ENCODE measurements at places on chromosomes 13 and 19.
A peak's percentile ranks its signal among the peaks of the same experiment; 100 is the strongest.

DNA sequence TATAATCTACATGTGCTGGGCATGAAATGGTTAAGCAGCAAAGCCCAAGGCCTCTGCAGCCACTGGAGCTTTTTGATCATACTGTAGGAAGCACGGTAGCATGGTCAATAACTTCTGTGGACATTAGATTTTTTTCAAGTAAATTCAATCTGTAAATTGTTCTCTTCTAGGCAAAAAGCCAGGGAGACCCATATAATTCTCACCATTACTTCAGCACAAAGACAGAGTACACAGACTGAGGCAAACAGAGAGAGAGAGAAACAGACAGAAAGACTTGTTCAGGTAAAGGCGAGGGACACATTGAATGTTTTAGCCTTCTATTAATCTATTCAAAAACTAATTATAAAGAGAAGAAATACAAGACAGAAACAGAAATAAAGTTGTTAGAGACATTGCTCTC lies 349.4 kb downstream of the RFC3 start:
- DNase-seq: no peak

DNA sequence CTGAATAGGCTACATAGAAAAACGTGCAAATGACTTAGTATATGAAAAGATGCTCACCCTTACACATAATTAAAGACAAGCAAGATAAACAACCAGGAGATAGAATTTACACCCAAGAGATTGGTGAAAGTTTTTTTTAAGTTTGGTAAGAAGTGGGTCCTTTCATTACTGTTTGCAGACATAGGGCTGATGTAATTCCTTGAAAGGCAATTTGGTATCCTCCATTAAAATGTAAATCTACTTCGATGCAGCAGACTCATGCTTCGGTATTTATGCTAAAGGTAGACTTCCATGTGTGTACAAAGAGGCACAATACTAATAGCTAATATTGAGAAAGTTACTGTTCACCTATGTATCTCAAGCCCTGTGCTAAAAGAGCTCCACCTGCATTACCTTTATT lies 33.5 kb downstream of the CNMD start:
- DNase-seq: peak; percentile 41

- no peak for DNase-seq
Observed at GRCh38 chr13:105925496-105925895, 610.0 kb downstream of the EFNB2 start.

- no peak for DNase-seq
Observed at GRCh38 chr13:98916403-98916802, 61.5 kb downstream of the DOCK9 start.

DNA sequence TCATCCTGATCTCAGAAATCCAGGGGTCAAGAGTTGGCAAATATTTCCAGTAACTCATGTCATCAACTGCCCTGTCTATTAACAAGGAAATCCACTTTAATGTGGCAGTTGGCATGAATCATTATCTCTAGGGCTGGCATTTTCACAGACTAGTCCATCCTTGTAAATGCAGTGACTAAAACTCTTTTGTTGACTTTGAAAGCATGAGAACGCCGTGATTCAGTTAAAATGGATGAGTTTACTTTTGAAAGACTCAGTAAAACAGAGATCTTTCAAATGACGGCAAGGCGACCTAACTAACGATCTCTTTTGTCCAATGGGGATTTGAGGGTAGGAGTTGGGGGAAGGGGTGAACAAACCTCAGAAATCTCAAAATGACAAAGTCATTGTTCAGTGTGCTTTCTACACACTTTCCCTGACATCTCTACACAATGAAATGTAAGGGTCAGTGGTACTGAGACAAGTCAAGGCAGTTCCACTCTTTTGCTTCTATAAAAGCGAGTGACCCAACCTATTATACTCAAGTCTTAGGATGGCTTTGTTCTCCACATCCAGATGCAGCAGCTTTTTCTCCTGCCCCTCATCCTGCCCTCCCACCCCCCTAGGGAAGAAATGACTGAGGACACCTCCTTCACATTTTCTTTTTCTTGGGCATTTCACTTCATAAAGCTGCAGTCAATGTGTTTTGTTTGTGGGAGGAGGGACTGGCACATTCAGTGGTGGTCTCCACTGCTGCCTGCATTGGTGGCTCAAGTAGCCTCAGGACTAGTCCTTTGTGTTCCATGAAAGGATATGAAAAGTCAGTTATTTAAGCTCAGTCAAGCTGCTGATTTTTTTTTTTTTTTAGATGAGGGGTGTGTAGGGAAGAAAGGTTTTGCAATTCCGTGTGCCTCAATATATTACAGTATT lies 200.5 kb downstream of the ABCC4 start:
- no peak for DNase-seq

DNA sequence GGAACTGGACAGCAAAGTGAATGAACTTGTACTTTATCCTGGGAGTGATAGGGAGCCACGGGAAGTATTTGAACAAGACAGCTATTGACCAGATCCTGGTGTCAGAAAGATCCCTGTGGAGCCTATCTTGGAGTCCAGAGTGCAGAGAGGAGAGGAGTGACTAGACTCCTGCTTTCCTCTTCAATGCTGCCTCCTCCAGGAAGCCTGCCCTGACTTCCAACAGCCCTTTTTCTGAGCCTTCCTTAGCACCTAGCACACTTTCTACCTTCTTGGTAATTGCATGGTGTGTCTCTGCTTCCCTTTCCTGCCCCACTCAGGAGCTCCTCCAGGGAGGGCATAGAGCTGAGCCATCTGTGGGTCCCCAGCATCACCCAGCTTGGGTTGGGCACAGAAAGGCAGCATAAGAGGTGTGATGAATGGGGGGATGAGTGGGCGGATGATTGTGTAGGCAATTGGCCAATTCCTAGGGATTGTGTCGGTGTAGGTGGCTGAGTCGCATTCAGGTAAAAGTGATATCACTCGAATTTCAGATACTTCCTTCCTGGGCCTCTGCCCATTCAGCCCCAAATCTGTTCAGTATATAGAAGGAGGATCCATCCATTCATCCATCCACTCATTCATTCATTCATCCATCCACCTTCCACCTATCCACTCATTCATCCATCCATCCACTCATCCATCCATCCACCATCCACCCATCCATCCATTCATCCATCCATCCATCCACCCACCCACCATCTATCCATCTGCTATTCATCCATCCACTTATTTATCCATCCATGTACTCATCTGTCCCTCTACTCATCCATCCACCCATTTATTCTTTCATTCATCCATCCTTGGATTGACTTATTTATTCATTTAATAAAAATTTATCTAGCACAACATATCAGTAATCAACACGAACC lies 26.9 kb downstream of the CYP4F22 start:
- DNase-seq: no peak

DNA sequence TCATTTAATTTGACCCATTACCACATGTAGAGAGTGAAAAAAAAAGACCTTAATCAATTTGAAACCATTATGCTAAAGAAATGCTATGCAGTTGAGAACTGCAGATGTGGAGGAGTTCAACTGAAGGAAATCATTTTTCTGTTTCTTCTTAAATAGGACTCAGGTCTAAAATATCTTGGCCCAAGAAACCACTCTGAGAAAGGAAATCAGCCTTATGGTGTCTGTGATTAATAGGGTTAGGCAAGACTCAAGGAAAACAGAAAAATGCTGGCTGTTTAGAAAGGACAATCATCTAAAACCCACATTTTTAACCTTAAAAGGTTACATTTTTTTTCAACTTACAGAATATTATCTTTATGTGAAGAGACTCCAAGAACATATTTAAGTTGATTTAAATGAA lies 1.9 kb upstream of the SLITRK1 start:
- no peak for DNase-seq

DNA sequence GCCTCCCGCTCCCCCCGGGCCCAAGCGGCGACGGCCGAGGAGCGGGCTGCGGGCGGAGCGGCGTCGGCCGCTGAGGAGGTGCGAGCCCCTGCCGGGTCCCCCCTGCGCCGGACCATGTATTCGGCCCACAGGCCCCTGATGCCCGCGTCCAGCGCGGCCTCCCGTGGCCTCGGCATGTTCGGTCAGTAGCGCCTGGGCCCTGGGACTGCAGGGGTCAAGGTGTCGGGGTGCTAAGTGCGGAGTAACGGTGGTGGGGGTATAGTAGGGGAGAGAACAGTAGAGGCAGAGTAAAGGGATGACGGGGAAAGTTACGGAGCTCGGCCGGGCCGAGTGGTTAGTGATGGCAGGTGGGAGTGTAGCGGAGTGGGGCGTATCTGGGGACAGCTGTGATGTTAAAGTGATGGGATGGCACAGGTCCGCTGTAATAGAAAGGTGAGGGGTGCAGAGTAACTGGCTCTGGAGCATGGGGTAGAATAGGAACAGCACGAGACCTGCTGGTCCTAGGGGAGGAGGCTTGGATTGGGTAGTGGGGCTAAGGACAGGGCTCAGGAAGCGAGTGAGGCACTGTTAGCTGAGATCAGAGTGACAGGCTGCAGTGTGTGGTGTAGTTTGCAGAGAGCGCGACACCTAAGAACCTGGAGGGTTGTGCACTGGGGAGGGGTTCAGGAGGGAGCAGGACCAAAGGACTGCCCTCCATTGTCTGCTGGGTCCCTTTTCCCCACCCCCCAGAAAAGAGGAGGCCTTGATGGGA lies 15.7 kb downstream of the CIC start:
- no peak for DNase-seq

GRCh38 chr19:3433313-3433712 lies 47.0 kb downstream of the SMIM24 start:
- DNase-seq: no peak

DNA sequence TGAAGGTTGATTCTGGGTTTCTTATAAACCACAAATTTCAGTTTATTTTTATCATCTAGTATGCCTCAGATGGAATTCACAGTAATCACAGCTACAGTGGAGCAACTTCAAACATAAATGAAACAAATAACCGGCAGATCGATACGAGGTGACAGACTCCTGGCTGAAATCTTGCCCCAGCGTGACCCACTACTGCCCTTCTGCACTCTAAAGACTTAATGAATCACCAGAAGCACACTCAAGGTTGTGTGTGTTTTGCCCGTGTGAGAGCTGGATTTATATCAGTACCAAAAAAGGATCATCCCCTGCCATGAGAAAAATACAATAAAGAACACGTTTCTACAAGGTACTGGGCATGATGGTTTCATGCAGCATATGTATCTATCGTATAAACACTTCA lies 161.7 kb downstream of the KLF12 start:
- no peak for DNase-seq

GRCh38 chr13:99385161-99385560 lies 78.0 kb upstream of the GPR183 start:
- DNase-seq: no peak

- DNase-seq: no peak
Observed at GRCh38 chr19:38538386-38538785, 79.4 kb downstream of the MAP4K1 start.

DNA sequence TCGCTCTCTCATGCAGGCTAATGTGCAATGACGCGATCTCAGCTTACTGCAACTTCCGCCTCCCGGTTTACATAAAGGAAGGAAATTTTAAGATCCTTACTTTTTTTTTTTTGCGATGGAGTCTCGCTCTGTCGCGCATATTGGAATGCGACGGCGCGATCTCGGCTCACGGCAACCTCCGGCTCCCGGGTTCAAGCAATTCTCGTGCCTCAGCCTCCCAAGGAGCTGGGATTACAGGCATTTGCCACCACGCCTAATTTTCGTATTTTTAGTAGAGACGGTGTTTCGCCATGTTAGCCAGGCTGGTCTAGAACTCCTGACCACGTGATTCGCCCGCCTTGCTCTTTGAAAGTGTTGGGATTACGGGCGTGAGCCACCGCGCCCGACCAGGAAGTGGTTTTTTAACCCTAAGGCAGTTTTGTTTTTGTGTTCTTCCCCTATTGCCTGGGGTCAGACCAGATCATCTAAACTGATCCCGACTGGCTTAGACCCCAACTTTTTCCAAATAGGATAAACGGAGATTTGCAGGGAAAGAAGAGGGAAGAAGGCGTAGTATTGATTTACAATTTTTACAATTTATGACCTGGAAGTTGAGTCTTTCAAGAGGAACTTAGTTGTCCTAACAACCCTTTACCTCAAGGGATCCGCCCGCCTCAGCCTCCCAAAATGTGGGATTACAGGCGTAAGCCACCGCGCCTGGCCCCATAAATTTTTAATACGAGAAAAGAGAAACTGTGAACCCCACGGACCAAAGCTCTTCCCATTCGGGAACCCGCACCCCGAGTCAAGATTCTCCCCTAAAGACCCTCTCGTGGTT lies 142.0 kb downstream of the ZNF737 start:
- DNase-seq: no peak

DNA sequence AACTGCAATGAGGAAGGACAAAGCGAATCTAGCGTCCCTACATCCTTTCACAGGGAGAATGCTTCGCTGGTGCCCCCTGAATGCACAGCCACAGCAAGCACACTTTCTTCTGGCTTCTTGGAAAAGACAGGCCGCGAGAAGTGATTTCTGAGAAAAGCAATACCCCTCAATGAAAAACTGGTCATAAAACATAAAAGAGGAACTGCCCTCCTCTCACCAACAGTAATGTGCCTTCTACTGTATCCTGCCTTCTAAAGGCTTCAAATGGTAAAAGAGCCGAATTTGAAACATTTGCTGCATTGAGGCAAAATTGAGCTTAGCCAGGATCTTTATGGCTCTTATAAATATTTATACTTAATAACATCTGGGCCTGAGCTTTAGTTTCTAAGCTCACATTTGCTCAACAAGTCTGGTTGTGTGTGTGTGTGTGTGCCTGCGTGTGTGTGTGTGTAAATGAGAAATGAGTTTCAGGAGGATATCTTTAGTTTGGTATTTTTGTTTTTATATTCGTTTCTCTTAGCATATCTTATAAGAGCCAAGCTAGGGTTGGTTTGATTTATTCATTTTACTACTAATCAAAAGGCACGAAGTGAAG lies 246.1 kb upstream of the MAB21L1 start:
- no peak for DNase-seq

DNA sequence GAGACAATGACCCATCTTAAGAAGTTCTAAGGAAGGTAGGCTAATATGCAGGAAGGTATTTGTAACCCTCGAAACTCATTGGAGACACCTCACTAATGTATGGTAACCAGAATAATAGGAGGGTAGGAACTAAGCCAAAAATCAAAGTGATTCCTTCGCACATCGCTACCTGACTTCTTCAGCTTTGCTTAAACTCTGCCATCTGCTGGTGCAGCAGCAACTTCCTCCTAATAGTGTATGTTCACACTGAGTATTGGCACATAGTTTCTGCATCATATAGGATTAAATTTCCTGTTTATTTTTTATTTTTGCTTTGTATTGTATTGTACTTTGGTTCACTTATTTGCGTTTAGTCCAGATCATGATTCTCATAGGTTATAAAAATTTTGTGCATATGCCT lies 676.2 kb downstream of the GPC5 start:
- peak; percentile 44 for DNase-seq

DNA sequence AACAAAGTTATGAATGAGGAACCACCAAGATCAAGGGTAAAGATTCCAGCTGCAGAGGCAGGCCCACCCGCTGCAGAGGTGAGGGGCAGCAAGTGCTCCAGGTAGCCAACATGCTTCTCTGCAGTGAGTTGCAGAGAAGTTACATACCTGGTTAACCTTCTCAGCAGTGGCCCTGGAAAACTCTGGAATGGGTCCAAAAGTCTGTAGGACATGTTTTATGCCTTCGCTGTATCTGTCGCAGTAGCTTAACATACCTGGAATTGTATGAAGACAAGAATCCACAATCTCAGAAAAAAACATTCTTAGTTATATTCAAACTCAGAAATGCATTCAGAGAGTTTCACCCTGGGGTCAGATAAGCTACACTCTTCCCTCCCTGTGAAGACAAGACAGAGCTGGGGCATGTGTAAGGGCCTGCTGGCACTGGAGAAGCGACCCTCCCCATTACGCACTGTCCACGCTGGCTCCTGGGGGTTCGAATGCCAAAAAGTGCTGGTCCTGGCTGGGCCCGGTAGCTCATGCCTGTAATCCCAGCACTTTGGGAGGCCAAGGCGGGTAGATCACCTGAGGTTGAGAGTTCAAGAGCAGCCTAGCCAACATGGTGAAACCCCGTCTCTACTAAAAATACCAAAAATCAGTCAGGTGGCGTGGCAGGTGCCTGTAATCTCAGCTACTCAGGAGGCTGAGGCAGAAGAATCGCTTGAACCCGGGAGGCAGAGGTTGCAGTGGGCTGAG lies 121.0 kb downstream of the CRYL1 start:
- DNase-seq: no peak
